Stimulated activated CD4-positive, alpha-beta T cell treated with anti-CD3 and anti-CD28 coated beads, TNF-alpha, amount 100 ng/mL, for 4 hours (primary cell): ENCODE measurements at places on chromosomes 2 and 18.

- no peak for DNase-seq
Observed at GRCh38 chr2:54330926-54331835, 75.2 kb upstream of the TSPYL6 start.

- DNase-seq: no peak
Observed at GRCh38 chr18:14933964-14934363, 186.0 kb downstream of the ANKRD30B start.

- no peak for DNase-seq
Observed at GRCh38 chr2:57696016-57696415, 350.6 kb upstream of the VRK2 start.

- no peak for DNase-seq
Observed at GRCh38 chr2:173286153-173286809, 68.4 kb upstream of the CDCA7 start.

DNA sequence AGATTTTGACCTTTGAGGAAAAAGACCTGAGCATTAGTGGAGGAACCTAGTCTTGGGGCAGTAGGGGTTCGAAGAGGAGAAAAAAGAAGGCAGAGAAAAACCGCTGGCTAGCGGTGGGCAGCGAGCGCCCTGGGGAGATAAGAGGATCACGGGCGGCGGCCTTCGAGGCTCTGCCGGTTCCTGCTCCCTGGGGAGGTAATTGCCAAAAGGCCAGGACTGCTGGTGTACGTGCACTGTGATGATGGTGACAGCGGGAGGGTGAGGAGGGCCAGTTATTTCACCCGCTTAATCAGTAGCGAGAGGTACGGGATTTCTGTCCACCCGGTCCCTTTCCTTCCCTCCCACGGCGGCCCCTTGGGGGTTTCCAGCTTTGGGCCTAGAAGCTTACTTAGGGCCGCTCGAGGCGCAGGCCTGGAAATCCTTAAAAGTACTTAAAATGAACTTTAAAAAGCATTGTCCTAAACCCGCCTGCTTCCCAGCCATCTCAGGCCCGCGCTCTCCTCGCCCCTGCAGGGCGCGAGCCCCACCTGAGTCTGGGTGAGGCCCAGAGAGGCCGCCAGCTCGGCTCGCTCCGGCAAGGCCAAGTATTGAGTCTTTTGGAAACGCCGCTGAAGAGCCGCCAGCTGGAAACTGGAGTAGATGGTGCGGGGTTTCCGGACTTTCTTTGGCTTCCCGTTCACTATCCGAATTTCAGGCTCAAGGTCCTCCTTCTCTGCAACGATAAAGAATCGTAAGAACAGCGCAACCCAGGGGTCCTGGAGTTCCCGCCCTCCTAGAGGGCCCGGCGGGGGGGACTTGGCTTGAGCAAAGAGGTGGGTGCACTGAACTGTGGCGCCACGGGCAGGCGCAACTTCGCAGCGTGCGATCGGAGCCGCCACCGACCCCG, 1.5 kb downstream of the DLX2 start:
- DNase-seq: no peak
